CD4-positive, alpha-beta T cell treated with Interleukin-1 beta for 1 hour (primary cell): ENCODE measurements at places on chromosomes 5 and 9.

DNA sequence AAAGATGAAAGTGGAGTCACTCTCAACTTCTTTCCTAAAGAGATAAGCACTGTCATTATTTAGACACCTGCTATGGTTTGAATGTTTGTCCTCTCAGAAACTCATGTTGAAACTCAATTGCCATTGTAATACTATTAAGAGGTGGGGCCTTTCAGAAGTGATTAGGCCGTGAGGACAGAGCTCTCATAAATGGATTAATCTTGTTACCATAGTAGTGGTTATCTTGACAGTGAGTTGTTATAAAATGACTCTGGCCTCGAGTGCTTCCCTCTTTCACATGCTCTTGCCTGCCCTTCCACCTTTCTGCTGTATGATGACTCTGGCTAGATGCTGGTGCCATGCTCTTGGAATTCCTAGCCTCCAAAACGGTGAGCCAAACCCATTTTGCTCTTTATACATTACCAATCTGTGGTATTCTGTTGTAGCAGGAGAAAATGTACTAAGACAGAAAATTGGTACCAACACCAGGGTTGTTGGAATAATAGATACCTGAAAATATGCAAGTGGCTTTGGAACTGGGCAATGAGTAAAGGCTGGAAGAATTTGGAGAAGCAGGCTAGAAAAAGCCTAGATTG, 38.0 kb downstream of the GDA start:
- no peak for DNase-seq

DNA sequence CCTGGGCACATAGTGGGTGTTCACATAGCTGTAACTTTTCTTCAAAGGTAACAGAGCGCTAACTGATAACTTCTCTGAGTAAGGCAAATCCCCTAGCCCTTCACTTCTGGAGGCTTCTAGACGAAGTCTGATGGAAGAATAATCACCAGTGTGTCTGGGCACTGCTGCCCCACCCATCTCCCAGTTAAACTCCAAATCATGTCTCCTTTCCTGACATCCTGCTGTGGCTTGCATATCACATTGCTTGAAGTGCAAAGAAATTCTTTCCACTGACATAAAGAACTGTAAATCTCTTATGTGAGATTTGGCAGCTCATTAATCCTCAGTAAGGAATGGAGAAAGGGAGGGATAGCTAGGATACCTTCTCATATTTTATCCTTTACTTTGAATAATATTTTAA, 74.6 kb downstream of the MARCHF11 start:
- DNase-seq: no peak

- no peak for DNase-seq
These were observed 545 bp downstream of the DIPK1B start for GRCh38 chr9:136712690-136713544.

DNA sequence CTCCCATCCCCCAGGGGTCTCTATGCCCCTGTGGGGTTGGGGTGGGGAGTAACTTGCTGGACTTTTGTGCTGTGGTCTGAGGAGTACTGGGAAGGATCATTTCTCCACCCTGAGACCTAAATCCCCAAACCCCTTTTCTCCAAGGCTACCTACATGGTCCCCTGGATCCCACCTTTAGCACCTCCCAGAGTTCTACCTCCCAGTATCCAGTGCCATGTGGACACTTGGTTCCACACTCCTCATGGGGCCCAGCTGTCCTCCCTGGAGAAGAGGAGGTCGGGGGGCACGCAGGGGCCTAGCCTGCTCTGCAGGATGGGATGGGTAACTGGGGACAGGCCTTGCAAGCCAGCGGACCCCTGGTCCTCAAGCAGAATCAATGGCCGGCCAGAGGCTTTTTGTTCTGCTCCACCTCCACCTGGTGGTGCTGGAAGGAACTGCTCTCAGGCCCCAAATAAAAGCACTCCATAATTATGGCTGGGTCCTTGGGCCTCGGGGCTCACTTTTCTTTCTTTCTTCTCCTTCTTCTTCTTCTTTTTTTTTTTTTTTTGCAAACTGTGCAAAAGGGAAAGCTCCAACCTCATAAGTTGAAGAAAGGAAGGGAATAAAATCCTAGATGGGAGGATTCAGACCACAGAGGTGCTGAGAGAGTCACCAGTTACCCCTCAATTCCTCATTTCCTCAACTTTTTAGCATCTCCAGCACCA, 68.4 kb downstream of the PSD2 start:
- peak; percentile 51 for DNase-seq

- no peak for DNase-seq
These were observed 468.2 kb downstream of the ARHGEF28 start for GRCh38 chr5:74094096-74094781.

DNA sequence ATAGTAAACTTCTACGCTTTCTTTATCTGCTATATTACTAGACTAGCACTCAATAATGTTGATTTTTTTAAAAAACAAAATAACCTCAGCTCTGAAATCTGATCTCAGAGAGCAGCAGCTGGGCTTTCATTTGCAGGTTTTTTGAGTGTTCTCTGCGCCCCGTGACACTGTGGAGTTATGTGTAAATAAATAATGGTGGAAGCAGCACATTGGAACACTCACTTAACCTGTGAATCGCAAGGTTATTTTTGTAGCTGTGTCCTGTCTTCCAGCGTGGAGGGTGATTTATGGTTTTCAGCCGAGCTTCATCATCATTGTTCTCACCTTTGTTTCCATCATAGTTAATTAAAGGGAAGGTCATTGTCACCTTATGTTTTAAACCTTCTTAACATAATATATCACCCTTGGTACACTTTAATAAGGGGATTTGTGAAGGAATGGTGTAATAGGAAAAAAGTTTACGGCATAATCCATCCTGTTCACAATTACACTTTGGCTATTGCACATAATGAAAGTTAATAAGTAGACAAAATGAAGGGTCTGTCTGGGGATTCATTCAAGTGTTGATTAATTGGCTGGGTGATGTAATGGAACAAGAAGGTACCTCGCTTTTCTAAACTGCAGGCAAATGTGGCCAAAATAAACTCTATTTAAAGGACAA, 493.3 kb upstream of the ADAMTS16 start:
- DNase-seq: no peak

GRCh38 chr9:91954841-91955471, 4.9 kb upstream of the ROR2 start:
- no peak for DNase-seq

GRCh38 chr5:139178935-139179334, 19.2 kb downstream of the SIL1 start:
- no peak for DNase-seq

GRCh38 chr5:79811081-79811480, 121.4 kb downstream of the CMYA5 start:
- no peak for DNase-seq
